ENCODE measurements at places on chromosomes 2 and 18. TPM values are rescaled to one million over a fixed set of nuclear protein-coding genes. Genes with fewer than 3 reads are reported as not detected.

Gene BCL2
- 76.1 TPM for total RNA-seq

Gene PTPN18
- 72.6 TPM for total RNA-seq

Gene ESPNL
- total RNA-seq: 0.07 TPM

Gene STPG4
- not detected for total RNA-seq

Gene VWA3B
- not detected for total RNA-seq

Gene SIX3
- 0.25 TPM for total RNA-seq

Gene FHL2
- total RNA-seq: 5.6 TPM

Gene MYOM1
- total RNA-seq: 2.4 TPM

Gene GALR1
- total RNA-seq: not detected

DNA sequence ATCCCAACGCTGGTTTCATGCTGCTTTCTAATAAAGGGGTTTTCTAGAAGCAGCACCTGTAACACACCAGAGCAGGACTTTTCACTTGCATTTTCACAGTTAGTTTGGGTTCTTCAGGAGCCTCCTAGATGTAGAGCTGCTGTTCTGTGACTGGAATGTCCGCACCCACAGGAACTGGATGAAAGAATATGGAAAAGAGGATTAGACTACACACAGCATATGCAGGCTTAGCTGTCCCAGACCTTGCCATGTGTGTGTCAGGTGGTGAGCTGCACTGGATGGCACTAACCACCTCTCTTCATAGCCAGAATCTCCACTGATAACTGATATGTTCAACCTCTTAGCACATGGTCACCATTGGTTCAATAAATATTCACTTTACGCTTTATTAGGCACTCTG lies 112.1 kb upstream of the POU3F3 start:
- no peak overlapping the region for H3K4me3 ChIP-seq
- no peaks in the 10 kb centered on the region for H3K4me1 ChIP-seq

DNA sequence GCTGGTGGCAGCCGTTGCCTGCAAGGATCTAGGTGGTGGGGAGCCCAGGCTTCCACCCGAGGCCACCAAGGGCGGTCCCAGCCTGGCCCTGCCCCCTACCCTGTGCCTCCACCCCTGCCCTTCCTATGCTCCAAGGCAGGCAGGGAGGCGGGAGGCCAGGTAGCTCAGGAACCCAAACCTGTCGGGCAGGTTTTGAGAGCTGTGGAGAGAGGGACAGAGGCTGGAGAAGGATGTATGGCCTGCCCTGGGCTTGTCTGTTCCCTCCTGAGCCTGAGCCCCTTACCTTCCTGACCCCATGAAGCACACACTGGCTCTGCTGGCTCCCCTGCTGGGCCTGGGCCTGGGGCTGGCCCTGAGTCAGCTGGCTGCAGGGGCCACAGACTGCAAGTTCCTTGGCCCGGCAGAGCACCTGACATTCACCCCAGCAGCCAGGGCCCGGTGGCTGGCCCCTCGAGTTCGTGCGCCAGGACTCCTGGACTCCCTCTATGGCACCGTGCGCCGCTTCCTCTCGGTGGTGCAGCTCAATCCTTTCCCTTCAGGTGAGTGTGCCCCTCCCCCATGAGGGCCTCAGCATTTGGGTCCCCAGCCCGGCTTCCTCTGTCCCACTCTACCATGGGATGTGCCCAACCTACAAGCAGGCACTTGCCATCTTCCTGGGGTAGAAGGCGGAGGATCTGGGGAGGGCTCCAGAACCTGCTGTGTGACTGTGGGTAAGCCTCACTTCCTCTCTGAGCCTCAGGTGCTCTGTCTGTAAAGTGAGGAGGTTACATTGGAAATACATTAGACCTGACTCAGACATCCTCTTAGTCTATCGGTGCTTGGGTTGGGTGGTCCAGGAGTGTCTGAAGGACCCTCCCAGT lies at the start of gene PROM2:
Gene PROM2 (plus strand): TSS at position 159 of the 860 bp plus-strand sequence. CDS start 137 bp downstream, at position 296.
- no peaks in the 10 kb centered on the region for H3K4me1 ChIP-seq
- no peaks in the 10 kb centered on the region for H3K36me3 ChIP-seq
- no peak for DNase-seq
- no peaks in the 10 kb centered on the region for H3K27me3 ChIP-seq
- no peak within 1 kb of the TSS for H3K4me3 ChIP-seq

GRCh38 chr2:156505696-156506095 lies 69.5 kb downstream of the GPD2 start:
- no peaks in the 10 kb centered on the region for H3K27me3 ChIP-seq
- peaks cover 20% of the 10 kb centered on the region for H3K4me1 ChIP-seq
- DNase-seq: no peak
- H3K4me3 ChIP-seq: no peak overlapping the region
- H3K27ac ChIP-seq: no peak overlapping the region

GRCh38 chr2:238702276-238703052 lies 145.4 kb upstream of the TWIST2 start:
- DNase-seq: no peak
- no peak overlapping the region for H3K4me3 ChIP-seq
- H3K27me3 ChIP-seq: no peaks in the 10 kb centered on the region
- no peaks in the 10 kb centered on the region for H3K4me1 ChIP-seq
- H3K27ac ChIP-seq: no peak overlapping the region
- H3K36me3 ChIP-seq: no peaks in the 10 kb centered on the region

- no peaks in the 10 kb centered on the region for H3K27me3 ChIP-seq
- no peaks in the 10 kb centered on the region for H3K4me1 ChIP-seq
- no peaks in the 10 kb centered on the region for H3K36me3 ChIP-seq
These were observed 25.3 kb upstream of the RPL31 start for GRCh38 chr2:100976645-100977391.

DNA sequence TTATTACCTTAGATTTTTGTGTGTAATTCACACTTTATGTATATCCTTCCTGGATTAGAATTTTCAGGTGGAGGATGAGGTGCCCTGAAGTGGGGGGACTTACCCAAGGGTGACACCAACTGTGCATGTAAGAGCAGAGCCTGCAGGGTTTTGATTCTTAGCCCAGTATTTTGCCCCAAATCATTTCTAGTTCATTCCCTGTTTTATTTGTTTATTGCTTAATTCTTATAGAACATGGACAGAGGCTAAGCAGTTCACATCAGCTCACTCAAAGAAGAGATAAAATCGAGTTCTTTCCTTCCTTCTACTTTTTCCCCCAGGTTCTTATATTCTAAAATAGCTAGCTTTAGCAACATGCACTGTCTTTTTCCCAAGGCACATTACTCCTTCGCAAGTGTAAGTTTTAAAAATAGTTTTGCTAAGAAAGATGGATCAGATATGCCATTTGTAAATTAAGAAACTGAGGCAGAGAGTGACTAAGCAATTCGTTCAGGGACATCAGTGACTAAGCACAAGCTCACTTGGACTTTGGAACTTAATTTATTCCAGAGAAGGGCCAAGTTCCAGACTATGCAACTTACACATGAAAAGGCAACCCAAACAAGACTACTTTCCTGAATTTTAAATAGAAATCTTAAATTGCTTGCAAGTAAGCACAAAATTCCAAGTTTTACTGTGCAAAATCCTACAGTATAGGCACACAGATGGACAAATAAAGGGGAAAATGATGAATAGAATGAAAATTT lies 427.9 kb upstream of the POU3F3 start:
- H3K4me1 ChIP-seq: no peaks in the 10 kb centered on the region
- no peak overlapping the region for H3K4me3 ChIP-seq
- no peaks in the 10 kb centered on the region for H3K27me3 ChIP-seq
- no peaks in the 10 kb centered on the region for H3K36me3 ChIP-seq

DNA sequence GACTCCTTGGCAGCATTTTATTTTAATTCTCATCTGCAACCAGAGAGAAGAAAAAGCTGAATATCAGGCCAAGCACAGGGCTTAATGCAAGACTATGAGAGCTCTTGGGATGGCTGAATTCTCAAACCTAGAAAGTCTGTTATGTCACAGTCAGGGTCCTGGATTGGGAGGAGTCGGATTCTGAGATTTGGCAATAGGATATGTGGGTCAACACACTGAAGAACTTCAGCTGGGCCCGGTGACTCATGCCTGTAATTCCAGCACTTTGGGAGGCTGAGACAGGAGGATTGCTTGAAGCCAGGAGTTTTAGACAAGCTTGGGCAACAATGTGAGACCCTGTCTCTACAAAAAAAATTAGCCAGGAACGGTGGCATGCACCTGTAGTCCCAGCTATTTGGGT lies 102.4 kb downstream of the COL3A1 start:
- no peaks in the 10 kb centered on the region for H3K4me1 ChIP-seq
- no peaks in the 10 kb centered on the region for H3K36me3 ChIP-seq
- H3K27me3 ChIP-seq: no peaks in the 10 kb centered on the region
- H3K27ac ChIP-seq: no peak overlapping the region
- H3K4me3 ChIP-seq: no peak overlapping the region
- DNase-seq: no peak

DNA sequence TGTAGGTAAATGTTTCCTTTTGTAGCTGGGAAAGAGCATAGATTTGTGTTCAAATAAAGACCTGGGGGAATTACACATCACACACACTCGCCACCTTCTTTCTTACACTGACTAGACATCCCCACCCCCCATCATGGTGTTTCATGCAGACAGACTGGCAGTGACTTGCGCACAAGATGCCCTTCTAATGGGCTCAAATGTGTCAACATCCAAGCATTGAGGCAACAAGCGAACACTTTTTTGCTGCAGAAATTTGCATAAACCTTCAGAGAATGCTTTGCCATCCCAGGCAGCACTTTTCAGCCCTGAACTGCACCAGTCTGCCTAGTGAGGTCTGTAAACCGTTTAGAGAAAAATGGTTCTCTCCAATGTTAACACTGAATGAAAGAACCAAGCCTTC lies 4.5 kb downstream of the HOXD8 start:
- no peaks in the 10 kb centered on the region for H3K36me3 ChIP-seq
- no peak overlapping the region for H3K27ac ChIP-seq
- DNase-seq: no peak
- peaks cover 18% of the 10 kb centered on the region for H3K4me1 ChIP-seq
- H3K4me3 ChIP-seq: no peak overlapping the region
- peaks cover 80% of the 10 kb centered on the region for H3K27me3 ChIP-seq

DNA sequence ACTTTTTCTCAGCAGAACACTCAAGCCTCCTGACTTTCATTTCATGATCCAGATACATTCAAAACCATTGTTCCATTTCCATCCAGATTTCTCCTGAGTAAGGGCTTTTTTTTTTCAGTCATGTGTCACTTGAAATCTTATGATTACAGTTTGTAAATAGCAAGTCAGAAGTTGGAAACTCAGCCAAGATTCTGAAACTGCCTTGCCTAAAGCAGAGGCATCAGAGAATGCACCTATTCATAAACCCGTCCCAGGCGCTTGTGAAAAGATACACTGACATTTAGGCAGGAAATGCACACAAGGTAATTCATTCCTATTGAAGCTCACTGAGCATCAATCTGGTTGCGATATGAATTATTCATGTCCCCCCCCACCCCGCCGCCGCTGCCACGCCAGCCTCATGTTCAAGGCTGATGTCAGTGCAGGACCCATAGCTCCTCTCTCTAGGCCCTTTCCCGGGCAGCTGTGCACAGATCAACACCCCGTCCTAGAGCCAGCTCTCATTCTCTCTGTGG lies 30.4 kb upstream of the MGAT4A start:
- DNase-seq: peak; percentile 33
- peaks cover 55% of the 10 kb centered on the region for H3K4me1 ChIP-seq
- peak overlapping the region; percentile 58 for H3K27ac ChIP-seq
- H3K27me3 ChIP-seq: no peaks in the 10 kb centered on the region
